Glomerular endothelial cell (primary cell): ENCODE measurements at places on chromosomes 12 and 14.
A peak's percentile ranks its signal among the peaks of the same experiment; 100 is the strongest.

DNA sequence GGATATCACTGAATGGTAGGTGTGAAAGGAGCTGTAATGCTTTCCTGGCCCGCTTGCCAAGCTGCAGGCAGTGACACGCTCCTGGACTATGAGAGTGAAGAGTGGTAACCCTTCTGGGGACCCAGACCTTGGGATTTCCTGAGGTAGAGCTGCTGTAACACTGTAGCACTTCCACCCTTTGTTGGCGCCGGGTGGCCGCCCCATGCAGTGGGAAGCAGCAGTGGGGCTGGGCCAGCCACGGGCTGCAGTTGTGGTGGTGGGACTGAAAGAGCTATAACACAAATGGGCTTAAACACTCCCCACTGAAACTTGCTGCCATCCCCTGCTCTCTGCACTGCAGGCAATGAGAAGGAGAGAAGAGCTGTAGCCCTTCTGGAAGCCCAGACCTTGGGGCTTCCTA is 9.6 kb upstream of the FBXO33 start:
- no peak for DNase-seq

DNA sequence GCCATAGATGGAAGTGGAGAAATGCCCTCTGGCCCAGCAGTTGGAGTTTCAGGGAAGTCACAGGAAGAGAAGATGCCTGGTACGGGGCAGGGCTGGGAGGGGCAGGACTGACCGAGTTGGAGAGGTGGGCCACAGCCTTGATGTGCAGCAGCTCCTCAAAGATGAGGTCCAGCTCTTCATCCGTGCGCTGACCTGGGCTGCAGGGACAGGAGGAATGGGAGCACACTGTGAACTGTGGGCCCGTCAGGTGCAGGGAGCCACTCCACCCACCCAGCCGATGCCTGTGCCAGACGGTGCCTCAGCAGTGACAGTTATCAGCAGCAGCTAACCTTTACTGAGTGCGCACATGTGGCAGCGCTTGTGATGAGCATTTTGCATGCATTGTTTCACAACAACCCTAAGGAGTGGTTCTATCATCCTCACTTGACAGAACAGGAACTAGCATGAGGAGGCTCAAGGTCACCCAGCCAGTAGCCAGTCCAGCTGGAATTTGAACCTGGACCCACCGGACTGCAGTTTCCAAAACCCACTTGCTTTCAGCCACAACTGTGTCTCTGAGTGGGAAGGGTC is 8.4 kb downstream of the RAPGEF3 start:
- DNase-seq, result no peak

GRCh38 chr12:82694970-82695369 is 8.3 kb downstream of the TMTC2 start:
- no peak for DNase-seq

GRCh38 chr12:31011746-31012566 is 61.7 kb upstream of the DDX11 start:
- DNase-seq, result no peak

DNA sequence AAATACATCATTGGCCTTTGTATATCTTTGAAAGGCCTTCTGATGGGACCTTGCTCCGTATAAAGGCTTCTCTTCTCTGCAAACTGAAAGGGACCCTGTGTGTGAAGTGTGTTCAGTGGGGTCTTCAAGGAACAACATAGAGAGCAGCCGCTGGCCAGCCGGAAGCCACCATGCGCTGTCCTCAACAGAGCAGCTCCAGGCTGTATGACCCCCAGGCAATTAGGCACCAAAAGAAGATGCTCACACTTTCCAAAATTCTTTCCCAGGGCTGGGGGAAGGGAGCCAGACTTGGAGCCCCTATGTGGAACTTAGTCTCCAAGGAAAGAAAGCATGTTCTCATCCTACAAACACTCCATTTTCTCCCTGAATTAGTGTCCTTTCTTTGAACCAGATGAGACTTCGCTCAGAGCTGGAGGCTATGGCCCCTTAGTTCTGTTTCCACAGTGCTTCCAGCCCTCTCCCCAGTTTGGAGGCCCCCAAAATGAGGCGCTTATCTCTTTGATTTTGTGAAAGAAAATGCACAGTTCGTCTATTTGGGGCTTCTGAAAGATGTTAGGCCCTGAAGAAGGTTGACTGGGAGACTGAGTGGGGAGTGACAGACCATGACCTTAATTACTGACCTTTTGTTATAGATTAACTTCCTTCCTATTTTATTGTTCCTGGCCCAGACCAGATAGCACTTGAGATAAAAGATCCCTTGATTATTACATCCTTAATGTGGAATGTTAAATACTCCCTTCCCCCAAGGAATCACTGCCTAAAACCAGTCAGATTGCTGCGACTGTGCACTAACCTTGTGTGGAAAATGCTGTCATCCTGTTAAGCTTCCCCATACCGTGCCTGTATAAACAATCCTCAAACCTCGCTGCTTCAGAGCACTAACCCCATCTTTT is 128.3 kb upstream of the FGD4 start:
- DNase-seq, result peak; percentile 42

GRCh38 chr14:39956372-39956771 is 524.1 kb upstream of the FBXO33 start:
- DNase-seq, result no peak

- DNase-seq, result no peak
Observed at GRCh38 chr14:75220156-75220555, 43.7 kb upstream of the TMED10 start.

- DNase-seq, result no peak
Observed at GRCh38 chr12:55931317-55931779, 386 bp downstream of the DGKA start.

GRCh38 chr14:53925201-53925766 is 31.3 kb downstream of the BMP4 start:
- no peak for DNase-seq

DNA sequence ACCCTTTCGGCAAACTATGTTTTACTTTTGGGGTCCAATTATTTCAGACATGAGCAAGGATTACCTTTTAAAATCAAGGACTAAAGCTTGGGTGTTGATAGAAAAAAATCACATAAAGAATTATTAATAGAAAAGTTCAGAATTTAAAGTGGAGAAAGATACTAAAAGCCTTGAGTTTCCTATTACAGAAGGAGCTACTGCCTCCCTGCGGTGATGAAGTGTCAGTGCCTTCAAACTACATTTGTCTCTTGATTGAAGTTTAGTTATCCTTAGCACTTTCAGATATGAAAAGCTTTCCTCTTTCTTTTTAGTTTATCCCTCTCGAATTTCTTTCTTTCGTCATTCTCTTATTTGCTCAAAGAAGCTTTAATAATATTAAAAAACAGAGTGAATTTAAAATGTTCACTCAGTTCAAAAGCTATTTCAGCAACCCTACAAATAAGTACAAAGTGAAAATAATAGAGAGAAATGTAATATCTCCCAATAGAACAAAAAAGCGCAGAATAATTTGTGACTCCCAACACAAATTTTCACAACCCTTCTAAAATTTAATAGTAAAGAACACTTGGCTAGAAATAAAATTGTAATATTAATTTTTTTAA is 87.6 kb downstream of the SEC23A start:
- DNase-seq, result no peak
